ENCODE measurements at places on chromosomes 6 and 20.

DNA sequence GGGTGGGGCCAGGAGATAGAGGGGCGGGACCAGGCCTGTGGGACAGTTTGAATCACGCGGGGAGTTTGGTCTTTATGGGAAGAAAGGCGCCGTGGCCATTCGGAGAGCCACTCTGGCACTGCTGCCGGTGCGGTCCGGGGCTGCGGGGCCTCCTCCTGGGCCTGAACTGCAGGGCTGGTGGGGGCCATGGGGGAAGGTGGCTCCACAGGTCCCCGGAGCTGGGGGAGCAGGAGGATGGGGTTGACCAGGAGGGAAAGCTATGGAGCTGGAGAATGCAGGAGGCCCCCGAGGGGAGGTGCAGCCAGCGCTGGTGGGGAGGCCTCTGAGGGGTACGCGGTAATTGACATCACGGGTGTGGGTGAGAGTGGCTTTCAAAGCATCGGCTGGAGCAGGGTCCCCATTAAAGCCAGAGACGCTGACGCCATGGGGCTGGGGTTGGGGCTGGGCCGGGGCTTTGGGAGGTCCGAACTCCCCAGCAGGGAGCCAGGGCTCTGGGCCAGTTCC, 1.8 kb upstream of the BHLHE23 start:
- no peak for DNase-seq

GRCh38 chr6:39421383-39422225, 99.1 kb upstream of the KCNK16 start:
- DNase-seq, result no peak

DNA sequence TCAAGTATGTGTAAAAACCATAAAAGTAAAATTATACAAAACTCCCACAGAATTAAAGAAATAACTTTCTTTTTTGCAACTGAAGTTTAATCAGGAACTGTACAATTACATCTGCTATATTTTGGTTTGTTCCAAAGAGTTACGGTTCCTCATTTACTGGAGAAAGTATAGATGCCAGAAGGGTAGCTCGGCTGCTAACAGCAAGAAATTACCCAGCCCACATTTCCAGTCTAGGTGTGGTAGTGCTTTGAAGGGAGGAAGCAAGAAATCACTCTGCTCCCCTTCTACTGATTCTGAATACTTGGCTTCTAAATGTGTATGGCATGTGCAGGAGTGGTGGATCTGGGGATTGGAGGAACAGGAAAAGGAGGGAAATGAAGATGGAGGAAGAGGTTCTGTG, 441.3 kb downstream of the CDC5L start:
- DNase-seq, result peak; percentile 27

- no peak for DNase-seq
Observed at GRCh38 chr20:37669773-37670236, 24.0 kb upstream of the CTNNBL1 start.

DNA sequence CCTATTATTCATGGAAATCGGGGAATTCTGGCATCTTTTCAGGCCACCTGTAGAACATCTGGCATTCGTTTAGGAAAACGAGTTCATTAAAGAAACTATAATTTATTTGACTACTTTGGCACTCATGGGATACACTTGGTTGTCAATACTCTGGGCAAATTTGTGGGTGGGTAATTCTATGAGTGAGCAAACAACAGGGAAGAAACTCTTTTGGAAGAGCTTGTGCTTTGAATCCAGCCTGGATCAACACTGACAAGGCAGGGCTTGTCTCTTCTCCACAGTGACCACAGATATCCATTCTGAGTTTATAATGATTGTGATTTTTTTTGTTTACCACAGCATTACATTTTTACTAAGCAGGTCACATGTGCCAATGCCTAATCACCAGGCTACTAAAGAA, 394.7 kb downstream of the THBS2 start:
- no peak for DNase-seq

- DNase-seq, result no peak
Observed at GRCh38 chr6:68476611-68477010, 158.5 kb upstream of the ADGRB3 start.

- peak; percentile 43 for DNase-seq
Observed at GRCh38 chr20:1894951-1895673, at the start of gene SIRPA. TSS of gene SIRPA (plus strand) at chr20:1895407. CDS start at chr20:1895448, 41 bp downstream.

GRCh38 chr6:20932284-20932683, 398.0 kb downstream of the CDKAL1 start:
- no peak for DNase-seq

GRCh38 chr20:50659975-50660670, 31.2 kb downstream of the RIPOR3 start:
- no peak for DNase-seq

DNA sequence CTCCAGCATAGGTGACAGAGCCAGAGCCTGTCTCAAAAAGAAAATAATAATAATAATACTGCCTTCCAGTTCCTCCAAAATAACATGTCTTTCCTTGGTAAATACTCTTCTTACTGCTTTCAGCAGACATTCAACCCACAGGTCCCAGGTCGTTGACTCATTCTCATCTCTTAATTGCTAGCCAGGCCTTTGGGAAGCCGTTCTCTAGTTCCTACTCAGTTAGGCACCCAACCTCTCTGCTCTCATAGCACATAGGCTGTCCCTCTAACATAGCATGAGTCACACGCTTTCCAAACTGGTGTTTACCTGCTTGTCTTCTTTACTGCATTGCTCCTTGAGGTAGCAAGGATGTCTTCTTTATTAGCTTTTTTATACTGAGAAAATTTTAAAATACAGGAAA, 98.8 kb downstream of the LAMA2 start:
- DNase-seq, result no peak

DNA sequence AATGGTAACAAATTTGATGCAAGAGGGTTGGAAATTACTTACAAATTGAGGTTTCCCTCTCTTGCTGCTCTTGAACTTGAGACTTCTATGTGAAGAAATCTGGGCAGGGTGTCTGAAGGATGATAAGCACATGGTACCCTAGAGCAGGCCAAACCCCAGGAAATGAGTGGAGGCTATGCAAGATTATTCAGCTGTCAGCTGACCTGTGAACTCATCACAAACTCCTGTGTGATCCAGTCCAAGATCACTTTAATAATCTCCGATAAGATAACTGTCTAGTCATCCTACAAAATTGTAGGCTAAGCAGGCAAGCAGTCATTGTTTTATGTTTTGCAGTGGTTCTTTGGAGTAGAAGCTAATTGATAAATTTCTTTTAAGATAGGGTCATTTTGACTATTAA, 213.1 kb downstream of the BTBD3 start:
- no peak for DNase-seq

DNA sequence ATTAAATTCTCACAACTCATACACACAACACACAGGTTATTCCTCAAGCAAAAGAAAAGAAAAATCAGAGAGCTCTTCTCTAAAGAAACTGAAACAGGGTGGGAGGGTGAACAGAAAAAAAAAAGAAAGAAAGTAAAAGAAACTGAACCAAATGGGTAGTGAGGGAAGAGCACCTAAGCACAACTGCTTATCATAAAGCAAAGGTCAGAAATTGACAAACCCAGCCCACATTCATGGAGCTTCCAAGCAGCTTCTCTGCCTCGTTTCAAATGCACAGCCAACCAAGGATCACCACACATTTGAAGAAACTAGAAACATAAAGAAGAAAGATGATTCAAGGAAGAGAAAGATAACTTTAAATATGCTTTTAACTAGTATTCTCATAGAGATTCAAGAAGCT, 90.5 kb downstream of the RNGTT start:
- DNase-seq, result no peak

DNA sequence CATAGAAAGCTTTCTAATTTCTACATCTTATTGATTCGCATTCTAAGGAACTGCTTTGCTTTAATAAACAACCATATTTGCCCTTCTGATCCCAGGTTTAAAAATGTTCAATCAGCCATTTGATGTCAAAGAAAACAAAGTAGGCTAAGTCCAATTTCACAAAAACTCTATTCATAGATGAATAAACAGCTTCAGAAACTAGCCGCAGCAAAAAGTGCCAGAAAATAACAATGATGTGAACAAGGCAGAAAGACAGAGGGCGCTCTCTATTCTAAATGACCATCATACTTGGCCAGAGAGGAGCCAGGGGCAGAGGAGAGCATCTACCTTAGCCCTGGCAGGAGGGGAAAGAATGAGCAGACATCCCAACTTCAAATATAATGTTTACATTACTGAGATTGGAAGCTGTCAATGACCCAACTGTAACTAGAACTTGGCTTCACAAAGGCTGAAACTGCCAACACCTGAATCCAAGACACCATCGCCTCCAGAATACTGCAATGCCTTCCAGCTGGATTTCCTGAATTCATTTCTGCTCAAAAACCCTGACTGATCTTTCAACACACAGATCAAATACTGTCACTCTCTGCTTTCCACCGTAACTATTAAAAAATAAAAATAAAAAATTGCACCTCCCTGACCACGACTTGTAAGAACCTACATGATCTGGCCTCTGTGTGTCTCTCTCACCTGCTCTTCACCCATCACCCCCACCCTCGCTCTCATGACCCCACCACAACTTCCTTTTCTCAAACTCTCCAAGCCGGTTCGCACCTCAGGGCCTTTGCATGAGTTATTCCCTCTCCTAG, 9.5 kb downstream of the CNKSR3 start:
- DNase-seq, result no peak

DNA sequence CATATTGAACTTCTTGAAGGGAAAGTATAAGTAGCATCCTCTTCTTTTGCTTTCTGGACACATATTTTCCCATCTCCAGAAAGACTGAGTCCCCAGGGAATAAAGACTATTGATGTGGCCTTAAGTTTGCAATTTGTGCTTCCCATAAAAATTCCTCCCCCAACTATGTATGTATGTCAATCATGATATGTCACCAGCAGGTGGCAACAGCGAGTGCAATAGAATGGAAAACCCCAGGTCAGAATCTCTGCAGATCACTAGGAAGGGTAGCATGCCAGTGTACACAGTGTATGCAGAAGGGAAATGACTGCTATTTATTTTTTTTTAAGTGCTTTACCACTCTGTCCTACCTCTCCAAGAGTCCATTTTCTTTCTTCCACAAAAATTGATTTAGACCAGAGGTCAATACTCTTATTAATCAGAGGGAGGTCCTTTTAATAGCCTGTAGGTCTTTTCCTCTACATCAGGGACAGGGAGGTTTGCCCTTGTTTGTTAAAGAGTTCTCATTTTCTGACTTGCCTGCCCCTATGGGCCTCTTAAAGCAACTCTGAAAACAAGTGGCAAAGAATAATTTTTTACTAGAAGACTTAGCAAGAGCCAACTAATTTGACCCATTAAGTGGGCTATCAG, 61.4 kb downstream of the BMP2 start:
- peak; percentile 65 for DNase-seq

DNA sequence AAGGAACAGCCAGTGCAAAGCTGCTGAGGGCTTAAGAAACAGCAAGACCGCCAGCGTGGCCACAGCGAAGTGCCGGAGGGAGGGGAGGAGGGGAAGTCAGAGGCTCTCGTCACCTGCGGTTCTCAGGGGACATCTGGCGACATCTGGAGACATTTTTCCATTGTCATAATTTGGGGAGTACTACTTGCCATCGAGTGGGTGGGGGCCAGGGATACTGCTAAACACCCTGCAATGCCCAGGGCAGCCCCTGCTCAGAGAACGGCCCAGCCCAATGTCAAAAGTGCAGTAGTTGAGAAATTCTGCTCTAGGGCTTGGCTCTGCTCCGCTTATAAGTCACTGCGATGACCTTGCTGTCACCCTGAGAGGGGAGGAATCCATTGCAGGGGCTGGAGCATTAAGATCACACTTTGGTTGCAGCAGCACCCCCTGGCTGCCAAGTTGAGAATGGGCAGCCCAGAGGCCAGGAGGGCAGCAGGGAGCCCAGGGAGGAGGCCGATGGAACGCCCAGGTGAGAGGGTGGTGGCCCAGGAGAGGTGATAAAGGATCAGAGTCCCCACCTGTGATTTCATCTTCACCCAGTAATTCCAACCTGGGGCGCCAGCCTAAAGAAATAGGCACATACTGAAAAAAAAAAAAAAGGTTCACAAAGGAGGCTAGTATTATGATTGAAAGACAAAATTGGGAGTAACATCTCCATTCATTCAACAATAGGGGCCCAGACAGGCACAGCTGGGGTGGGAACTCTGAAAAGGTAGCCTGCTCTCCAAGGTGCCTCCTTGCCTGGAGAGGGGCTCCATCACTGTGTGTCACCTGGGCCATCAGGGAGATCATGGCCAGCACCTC, 218.2 kb downstream of the BMP7 start:
- DNase-seq, result peak; percentile 6

- peak; percentile 76 for DNase-seq
Observed at GRCh38 chr20:50172347-50173013, 18.1 kb upstream of the CEBPB start.

DNA sequence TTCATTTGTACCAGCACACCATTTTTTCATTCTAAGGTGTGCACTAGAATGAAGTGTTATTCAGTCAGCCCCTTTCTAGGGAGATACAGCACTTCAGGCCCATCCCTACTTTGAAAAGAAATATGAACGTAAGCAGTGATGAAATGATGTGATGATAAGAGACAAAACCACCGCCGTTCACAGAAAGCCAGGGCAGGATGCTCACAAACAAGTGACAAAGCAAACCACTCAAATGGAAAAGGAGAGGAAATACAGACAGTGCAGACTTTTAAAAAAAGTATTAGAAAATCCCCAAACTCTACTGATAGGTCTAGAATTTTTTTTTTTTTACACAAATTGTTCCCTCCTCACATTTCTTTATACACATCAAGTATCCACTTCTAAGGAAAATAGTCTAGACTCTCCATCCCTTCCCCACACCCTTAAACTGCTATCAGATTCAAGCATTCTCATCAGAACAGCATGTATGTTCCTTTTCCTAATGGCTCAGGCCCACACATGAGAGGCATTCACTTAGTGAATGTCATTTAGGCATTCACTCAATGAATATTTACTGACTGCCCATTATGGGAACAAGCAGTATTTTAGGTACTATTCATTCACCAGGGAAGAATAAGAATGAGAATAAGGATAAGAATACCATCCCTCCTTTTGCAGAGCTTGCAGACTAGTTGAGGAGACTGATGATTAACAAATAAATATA, 243.5 kb downstream of the GMPR start:
- no peak for DNase-seq

DNA sequence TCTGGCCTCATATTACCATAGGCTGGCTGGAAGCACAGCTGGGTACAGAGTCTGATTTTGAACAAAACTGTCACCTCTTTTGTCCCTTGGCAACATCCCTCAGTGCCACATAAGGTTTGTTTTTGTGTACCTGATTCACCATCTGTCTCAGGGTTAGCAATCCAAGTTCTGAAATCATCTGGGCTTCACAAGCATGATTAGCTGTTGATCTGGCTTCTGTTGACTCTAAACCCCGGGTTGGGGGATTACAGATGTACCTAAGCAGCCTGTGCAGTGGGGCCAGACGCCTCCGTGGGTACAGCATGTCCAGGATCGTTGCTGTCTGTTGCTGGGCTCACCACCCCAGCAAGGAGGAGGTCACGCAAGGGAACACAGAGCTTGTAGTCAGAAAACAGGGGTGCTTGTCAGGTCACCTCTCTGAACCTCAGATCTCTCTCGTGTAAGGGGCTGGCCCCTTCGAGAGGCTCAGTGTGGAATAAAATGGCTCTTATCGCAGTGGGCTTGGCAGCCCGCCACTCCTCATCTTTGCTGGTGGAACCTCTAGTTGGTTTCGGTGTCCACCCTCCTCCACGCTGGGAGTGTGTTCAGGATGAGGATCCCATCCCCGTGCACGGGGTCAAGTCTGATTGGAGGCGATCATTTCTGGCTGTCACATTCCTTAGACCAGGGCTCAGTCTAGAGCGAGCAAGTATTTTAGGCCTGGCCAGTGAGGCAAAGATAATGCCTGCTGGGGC, 39.2 kb upstream of the ZNF831 start:
- no peak for DNase-seq

- no peak for DNase-seq
Observed at GRCh38 chr6:112207131-112207530, 47.2 kb downstream of the LAMA4 start.

- DNase-seq, result no peak
Observed at GRCh38 chr6:64591676-64592036, 956.1 kb downstream of the PHF3 start.

- DNase-seq, result no peak
Observed at GRCh38 chr20:46530640-46531039, 17.3 kb upstream of the ZNF334 start.
